ENCODE measurements at places on chromosomes 1 and 21.

- DNase-seq, result no peak
These were observed 83.5 kb upstream of the ZNF326 start for GRCh38 chr1:89911191-89911991.

- DNase-seq, result no peak
These were observed 3.4 kb upstream of the TEX35 start for GRCh38 chr1:178509414-178510007.

DNA sequence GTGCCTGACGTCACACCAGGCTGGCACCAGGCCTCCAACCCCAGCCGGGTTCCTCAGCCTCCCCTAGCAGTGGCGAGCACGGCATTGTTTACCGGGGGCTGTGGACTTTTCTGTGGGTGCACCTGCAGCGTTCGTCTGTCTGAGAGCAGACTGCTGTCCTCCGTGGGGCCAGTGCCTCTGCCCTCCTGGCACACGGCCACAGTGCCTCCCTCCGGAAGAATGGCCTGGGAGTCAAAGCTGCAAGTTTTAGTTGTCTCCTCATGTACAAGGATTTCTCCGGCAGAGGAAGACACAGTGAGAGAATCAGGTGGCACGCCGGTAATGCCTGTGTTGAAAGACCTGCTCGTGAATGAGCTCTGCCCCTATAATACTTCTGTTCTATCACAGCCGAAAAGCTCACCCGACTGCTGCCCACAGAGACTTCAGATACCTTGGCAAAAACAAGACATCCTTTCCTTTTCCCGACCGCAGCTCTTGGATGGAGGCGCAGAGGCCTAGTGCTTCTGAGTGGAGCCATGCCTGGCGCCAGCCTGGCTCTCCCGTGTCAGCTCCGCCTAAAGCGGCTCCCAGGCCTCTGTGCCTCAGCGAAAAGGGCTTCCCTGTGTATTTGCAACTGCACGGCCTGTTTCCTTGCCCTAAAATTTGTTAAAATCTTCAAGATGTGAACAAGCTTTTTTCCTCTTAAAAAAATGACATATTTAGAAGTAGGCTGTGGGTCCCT lies 71.4 kb downstream of the AGPAT3 start:
- no peak for DNase-seq

GRCh38 chr1:211697356-211697755 lies 21.9 kb upstream of the NEK2 start:
- no peak for DNase-seq

- no peak for DNase-seq
These were observed at the start of gene S100A11 for GRCh38 chr1:152036267-152037216. TSS of gene S100A11 (minus strand) at chr1:152037004. CDS start at chr1:152036915, 89 bp downstream.

GRCh38 chr1:29789910-29790247 lies 553.6 kb downstream of the PTPRU start:
- DNase-seq, result no peak

DNA sequence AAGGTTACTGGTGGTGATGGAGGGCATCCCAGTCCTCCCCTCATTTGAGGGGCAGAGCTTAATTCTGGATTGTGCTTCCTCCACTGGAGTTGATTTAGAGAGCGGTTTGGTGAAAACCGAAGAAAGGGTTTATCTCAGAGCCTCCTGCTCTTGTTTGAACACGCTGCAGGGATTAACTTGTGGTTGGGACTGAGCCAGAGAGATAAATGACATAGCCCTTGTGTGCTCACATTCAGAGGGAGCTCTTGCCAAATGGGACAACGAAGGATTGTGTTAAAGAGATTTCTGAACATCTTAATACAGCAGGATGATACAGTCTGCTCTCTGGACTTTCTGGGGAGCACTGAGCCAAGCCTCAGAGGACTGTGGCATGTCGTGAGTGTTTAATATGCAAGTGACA lies 308.2 kb downstream of the DISC1 start:
- DNase-seq, result no peak
